ENCODE measurements at places on chromosomes 12 and 14.

- no peak for DNase-seq
Observed at GRCh38 chr14:99546234-99546879, 57.6 kb downstream of the CCDC85C start.

- DNase-seq = no peak
Observed at GRCh38 chr12:103333676-103334075, 162.1 kb downstream of the C12orf42 start.

DNA sequence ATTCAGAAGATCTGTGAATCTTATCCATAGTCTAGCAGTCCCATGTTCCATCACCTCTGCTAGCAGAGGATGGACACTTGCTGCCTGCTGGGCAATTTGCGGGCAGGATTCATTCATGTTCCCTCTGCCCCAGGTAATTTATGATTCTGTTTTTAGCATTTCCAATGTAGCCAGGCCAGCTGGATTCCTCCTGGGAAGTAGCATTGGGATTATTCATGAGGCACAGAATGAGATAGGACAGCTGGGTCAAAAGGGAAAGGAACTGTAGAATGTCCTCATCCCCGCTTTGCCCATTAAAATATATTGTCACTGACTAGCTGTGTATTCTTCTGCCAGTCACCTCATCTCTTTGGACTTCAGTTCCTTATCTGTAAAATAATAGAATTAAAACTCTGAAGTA is 68.7 kb downstream of the SLC35F4 start:
- DNase-seq = no peak

DNA sequence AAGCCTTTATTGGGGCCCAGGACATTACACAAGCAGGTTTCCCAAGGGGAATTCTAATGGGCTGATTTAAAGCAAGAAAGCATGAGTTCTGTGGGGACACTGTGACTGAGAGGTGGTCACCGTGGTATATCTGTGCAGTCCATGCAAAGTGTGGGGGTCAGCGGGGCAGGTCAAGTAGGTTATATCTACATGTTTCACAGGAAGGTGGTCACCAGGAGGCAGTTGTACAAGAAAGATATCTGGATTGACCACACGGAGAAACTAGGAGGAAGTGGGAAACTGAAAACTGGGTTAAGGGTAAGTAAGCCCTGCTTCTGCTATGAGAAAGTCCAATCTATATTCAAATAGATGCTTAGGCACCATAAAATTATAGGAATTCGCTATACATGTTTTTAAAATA is 77.8 kb upstream of the CNOT2 start:
- DNase-seq = no peak

DNA sequence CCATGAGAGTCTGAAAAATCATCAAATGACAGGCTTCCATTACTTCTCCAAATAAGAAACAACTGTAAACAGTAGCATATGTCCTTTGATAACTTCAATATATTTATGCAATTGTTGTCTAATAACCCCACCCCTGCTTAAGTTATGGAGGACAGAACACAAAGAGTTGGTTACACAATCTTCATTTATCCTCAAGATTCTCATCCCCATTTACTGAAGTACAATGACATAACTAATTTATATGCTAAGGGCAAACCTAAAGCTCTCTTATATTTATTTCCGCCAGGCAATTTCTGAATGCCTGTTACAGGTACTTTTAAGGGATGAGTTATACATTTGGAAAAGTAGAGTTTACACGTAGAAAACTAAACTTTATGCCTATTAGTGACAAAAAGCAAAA is 12.3 kb downstream of the SCAF11 start:
- DNase-seq = no peak

DNA sequence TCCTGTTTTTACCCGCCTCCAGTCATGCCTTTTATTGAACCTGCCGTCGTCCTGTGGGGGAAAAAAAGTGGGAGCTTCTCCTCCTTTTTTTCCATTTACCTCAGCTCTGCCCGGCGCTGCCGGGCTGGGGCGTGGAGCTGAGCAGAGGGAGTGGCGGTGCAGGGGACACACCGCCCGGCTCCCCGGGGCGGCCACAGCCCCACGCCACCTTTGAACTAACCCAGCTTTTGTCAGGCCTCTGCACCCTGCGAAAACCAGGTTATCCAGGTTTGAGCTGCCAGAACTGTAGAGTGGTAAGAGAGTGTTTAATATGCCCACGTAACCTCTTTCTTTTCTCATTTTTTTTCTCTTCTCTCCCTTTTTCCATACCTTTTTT is 161.0 kb upstream of the FKBP4 start:
- no peak for DNase-seq

- no peak for DNase-seq
Observed at GRCh38 chr12:101430456-101430855, 22.9 kb upstream of the ARL1 start.

DNA sequence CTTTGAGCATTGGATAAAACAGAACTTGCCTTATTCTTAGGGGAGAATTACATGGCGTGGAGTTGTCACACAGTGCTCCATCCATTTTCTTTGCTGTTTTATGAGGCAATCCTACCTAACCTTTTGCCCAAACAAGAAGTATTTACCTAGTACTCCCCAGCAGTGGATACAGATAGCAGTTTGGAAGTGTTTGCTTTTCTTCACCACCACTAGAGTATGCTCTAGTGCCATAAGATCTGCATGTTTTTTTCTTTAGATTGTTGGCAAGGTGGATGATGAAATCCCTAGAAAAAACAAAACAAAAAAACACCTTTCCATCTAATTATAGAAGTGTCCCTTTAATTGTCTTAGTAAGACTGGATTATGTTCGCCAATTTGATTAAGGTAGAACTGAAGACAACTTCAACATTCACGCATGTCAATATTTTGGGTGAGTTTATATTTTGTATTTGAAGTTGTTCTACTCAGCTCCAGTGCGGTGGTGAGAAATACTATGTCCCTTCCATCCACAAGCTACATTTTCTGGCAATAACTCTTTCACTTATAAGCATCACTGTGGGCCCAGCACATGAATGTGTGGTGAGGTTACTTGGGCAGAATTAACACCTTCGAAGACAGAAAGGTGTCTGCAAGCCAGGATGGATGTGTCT is 23.6 kb upstream of the TMEM260 start:
- DNase-seq = no peak

GRCh38 chr12:53825246-53826081 is 73.7 kb upstream of the CISTR start:
- DNase-seq = no peak

- no peak for DNase-seq
Observed at GRCh38 chr12:54071942-54072341, 18.3 kb downstream of the HOXC4 start.

DNA sequence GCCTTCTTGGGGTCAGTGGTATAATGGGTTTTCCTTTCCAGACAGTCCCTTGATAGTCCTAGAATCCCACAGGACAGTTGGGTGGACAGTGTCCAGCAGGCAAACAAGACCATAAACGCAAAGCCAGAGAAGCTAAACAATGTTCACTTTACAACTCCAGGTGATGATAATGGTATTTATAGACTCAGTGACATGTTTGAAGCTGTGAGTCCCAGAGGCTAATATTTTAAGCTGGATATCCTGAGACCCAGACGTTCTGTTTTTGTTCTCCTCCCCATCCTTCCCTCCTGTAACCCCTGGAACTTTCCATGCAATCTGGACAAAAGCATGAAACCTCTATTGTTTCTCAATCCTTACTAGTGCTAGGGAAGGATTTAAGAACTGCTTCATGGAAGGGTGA is 121.0 kb downstream of the ZFP36L1 start:
- no peak for DNase-seq

GRCh38 chr12:11164384-11164783 is 6.6 kb upstream of the SMIM10L1 start:
- DNase-seq = no peak

DNA sequence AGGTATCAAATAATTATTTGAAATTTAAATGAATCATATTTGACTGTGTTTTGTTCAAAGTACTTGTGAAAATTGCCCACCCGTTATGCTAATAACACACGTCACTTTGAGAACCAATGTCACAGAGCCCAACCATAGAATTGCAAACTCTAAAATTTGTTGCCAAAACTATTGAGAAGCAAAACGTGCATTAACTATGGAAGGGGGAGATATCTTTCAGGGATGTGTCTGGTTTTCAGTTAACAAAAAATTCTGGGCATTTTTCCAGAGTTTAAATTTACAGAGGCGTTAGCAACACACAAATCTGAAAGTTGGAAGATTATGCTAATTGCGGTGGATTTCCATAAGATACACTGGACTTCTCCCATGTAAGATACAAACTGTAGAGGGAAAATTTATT is 371.8 kb upstream of the E2F7 start:
- DNase-seq = no peak

DNA sequence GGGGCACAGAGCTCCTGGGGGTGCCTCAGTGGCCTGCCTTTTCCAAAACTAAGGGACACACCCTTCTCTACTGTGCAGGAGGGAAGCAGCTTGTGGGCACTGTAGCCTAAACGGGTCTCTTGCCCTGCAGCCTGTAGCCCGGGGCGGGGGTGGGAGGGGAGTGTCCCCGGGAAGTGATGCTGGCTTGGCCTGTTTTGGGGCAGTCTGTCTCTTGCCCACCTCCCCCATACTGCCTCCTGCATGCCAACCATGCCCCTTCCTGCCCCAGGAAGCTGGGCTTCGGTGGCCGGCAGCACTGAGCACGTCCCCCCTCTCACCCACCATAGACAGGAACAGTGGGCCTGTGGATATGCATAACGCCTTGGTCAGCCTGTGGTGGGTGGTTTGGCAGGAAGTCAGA is 43.4 kb downstream of the PRIMA1 start:
- no peak for DNase-seq

DNA sequence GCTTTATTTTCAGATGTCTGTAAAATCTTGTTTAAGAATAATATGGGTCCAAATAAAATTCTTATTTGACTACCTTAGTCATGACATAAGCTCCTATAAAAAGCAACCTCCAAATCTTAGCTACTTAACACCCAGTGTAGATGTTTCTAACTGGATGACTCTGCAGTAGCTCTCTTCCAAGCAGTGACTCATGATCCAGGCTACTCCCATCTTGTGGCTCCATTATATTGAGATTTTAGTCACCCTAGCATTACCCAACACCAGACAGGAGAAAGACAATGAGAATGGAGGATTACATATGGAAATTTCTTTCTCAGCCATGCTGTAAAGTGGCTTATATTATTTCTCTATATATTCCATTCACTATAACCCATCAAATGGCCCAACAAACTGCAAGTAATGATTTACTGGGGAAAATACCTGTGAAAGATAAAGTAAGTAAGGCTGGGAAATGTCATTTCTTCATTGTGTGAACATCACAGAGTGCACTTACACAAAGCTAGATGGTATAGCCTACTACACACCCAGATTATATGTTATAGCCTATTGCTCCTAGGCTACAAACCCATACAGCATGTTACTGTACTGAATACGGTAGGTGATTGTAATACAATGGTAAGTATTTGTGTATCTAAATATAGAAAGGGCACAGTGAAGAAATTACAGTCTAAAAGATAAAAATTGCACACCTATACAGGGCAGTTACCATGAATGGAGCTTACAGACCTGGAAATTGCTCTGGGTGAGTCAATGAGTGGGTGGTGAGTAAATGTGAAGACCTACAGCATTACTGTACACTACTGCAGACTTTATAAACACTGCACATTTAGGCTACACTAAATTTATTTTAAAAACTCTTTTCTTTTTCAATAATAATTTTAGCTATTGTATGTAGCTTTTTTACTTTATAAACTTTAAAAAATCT is 163.2 kb downstream of the DYRK2 start:
- no peak for DNase-seq

Data from effector memory CD4-positive, alpha-beta T cell (primary cell).